ENCODE measurements at places on chromosomes 6 and 20. TPM values are rescaled to one million over a fixed set of nuclear protein-coding genes. Genes with fewer than 3 reads are reported as not detected.

Gene CLPSL2
- not detected for total RNA-seq

Gene SAMD3
- total RNA-seq: not detected

Gene PTK6
- 2.2 TPM for total RNA-seq

Gene C20orf141
- total RNA-seq: not detected

Gene KCNS1
- not detected for total RNA-seq

Gene NOX3
- not detected for total RNA-seq

Gene PROCR
- total RNA-seq: 178 TPM

Gene RGS17
- 0.14 TPM for total RNA-seq

GRCh38 chr20:53964501-53965253 is 105.7 kb downstream of the BCAS1 start:
- DNase-seq: no peak

GRCh38 chr20:34037767-34038166 is 44.1 kb downstream of the RALY start:
- no peak for DNase-seq

DNA sequence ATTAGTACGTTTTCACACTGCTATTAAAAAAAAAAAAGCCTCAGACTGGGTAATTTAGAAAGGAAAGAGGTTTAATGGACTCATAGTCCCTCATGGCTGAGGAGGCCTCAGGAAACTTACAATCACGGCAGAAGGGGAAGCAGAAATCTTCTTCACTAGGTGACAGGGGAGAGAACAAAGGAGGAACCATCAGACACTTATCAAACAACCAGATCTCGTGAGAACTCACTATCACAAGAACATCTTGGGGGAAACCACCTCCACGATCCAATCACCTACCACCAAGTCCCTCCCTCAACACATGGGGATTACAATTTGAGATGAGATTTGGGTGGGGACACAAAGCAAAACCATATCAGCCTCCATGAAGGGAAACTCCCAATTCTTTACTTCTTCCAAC is 85.2 kb upstream of the MAFB start:
- no peak for DNase-seq

DNA sequence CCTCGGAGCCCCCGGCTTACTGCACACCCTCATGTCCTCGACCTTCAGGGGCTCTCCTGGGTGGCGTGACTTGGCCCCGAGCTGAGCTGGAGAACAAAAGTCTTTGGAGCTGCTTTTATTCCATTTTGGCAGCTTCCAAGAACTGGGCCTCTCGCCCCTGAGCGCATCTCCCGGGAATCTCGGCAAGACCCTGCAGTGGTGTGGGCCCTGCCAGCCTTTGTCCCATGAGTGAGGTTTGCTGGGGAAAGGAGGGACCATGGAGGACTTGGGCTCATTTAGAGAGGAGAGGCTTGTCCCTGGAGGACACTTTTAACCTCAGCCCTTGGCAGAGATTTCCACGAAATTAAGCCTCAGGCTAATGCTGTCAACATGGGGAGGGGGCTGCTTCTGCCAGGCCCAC is 62.3 kb upstream of the SLCO4A1 start:
- no peak for DNase-seq

DNA sequence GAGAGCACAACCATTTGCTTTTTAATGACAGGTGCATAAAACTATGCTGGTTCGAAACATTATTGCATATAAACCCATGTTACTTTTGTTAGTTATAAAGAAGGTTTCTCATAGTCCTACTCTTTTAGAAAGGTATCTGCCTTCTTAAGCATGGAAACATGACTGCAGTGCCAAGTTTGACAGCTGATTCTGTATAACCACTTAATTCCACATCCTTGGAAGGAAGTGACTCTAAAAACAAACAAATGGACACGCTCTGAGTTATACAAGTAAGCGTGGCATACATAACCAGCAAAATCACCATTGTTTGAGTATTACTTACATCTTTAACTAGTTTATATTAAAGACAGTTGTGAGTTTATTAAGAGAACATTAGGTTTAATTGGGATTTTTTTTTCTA is 125.0 kb upstream of the HDGFL1 start:
- DNase-seq: no peak

DNA sequence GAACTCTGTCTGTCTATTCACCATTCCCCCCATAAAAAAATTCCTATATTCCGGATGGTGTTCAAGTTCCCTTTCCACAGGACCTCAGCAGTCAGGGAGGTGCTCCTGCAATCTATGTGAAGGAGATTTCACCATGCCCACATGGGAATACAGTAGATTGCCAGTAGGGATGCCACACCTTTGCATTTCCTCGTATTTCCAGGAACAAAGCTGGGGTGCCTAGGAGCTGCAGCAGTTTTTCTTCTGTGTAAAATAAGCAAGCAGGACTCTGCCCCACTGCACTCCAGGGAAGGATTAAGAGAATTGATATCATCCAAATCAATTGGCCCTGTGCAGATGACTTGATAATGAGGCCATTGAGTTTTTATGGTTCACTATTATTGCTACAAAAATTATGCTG is 7.4 kb upstream of the KIF16B start:
- DNase-seq: no peak

DNA sequence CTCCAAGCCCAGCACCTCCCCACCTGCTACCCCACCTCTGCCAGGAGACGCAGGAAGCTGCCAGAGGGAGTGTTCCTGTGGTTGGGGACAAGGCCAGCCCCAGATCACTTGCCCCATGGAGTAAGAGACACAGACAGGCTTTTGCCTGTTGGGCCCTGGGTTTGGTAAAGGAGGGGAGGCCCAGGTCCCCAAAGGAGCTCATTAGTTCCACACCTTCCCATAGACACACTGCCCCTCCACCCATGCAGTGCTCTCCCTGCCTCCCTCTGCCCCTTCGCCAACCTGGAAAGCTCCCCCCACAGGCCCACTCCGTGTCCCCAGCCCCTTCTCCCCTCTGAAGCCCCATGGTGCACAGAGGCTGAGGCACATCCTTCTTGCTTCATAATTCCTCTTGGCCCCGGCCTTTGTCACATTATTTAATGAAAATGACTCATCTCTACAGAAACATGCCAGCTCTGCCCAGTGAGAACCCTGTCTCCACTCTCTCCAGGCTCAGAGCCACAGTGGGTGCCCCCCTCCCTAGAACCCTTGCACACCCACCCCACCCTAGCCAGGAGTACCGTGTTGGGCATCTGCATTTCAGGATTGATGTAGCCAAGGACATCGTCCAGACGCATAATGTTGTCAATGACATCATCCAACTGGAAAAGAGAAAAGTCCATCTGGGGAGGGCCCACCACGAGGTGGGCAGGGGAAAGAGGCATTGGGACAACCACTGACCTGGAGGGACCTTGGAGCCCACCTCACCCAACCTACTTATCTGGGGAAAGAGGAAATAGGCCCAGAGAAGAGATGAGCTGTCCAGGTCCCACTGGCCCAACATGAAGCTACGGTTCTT is 46.0 kb downstream of the TFEB start:
- DNase-seq: no peak

GRCh38 chr6:98539741-98540140 is 294.6 kb upstream of the POU3F2 start:
- DNase-seq: no peak

- no peak for DNase-seq
These were observed 210.2 kb upstream of the THEMIS start for GRCh38 chr6:128111096-128111495.

DNA sequence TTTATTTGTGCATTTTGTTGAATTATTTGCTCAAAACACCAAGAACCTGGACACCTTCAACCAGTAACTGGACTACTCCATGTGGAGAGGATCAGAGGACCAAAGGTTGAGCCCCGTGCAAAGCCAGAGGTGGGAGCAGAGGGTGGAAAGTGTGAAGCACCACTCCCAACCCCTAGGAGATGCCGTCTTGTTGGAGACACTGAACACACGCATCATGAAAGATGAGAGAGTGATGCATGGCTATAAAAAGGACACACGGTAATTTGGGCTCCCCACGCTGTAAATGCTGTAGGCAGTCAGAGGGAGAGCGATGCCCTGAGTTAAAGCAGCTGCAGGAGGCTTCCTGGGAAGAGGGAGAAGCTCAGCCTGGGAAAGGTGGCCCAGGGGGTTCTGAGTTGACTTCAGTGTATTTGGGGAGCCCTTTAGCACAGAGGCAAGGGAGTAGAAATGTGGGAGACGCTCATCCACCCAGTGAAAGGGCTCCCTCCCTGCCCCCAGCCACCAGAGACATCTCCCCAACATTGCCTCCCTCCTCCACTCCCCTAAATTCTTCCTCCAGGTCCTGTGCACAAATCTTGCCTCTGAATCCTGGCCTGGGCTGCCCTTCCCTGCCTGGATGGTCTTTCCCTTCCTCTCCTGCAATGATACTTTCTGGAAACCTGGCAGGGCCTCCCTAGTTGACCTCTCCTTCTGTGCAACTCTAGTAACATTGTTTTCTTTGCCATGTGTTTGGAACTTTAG is 55.8 kb upstream of the IYD start:
- DNase-seq: no peak

DNA sequence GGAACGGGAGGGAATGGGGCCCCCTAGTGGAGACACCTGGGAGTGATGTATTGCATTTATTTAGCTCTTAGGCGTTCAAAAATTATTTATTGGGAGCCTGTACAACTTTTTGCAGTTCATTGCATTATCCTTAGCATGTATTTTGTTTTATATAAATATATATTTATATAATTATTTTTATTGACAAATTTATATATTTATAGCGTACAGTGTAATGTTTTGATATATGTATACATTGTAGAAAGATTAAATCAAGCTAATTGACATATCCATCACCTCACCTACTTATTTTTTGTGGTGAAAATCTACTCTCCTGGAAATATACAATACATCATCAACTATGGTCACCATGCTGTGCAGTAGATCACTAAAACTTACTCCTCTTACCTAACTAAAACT is 975 bp downstream of the SIRT5 start:
- no peak for DNase-seq

DNA sequence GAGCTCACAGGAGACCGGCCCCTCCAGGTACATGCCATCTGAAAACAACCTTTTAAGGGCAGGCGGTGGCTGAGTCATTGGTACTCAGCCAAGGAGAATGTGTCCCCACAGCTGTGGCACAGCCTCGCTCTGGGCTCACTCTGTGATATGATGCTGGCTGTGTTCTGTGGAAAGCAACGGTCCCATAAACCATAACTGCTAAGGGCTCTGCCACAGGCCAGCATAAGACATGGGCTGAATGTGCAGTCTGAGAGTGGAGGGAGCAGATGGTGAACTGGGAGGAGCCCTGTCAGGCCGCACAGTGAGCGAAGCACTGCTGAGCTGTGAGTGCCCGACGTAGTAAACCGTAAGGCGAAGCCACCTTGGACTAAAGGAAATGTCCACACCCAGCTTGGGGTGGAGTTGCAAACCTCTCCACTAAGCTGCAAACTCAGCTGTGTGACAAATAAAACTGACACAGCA is 375.8 kb downstream of the THBS2 start:
- DNase-seq: no peak

DNA sequence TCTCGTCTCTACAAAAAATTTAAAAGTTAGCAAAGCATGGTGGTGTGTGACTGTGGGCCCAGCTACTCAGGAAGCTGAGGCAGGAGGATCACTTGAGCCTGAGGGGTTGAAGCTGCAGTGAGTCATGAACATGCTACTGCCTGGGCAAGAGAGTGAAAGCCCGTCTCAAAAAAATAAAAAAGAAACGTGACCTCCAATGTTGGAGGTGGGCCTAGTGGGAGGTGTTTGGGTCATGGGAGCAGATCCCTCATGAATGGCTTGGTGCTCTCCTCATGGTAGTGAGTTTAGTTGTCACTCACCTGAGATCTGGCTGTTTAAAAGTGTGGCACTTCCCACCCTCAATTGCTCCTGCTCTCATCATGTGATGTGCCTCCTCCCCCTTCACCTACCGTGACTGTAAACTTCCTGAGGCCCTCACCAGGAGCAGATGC is 24.3 kb downstream of the RBL1 start:
- no peak for DNase-seq

DNA sequence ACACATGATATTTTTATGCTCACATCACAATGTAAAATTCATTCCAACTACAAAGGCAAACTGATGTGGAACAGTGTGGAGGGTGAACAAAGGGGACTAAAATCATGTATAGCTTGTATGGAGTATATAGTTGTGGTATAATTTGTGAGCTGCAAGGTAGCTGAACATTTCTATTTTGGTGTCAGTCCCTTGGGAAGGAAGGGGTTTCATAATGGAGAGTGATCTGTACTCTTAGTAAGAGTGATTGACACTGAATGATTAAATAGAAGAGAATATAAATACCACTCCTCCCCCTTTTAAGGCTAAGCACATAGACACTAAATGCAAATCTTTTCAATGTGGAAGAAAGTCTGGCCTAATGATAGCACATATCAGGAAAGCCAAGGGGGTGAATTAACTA is 104.6 kb downstream of the POPDC3 start:
- no peak for DNase-seq

- DNase-seq: peak; percentile 9
These were observed 320.1 kb upstream of the FKBP1C start for GRCh38 chr6:62891065-62891647.

DNA sequence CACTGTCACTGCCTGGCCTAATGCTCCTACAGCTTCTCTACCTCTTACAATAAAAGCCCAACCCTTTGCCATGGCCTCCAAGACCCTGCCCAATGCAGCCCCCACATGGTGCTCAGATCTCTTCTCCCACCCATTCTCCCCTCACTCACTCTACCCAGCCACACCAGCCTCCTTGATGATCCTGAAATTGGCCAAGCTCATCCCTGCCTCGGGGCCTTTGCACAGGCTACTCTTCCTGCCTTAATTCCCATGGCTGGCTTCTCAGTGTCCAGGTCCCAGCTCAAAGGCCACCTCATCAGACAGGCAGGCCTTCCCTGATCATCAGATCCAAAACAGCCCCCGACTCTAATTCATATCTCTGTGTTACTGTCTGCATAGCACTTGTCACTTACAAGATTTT is 25.6 kb downstream of the PREX1 start:
- no peak for DNase-seq

DNA sequence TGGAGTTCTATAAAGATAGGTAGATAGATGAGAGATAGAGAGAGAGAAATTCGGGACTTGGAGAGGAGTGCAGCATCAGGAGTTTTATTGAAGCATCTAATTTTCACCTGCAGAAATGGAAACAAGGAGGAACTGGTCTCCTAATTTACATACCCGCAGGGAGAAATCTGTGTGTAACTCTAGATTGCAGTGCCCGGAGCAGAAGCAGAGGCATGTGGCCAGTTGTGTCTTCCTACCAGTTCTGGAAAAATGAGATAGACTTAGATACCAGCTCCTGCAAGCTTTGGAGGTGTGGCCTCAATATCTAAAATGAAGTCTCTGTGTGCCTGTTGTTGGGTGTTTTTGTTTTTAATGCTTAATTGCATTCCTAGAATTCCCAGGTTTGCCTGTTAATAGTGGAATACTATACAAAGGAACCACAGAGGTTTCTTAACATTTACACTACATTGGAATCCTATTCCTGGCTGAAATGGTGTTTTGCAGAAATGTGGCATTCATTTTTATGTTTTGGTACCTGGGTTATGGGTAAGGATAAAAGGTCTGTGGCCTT is 57.4 kb downstream of the DTD1 start:
- DNase-seq: no peak
